ENCODE measurements at places on chromosomes 2 and 18.

GRCh38 chr2:231917280-231918066 lies 8.7 kb downstream of the NPPC start:
- peak; percentile 26 for DNase-seq

DNA sequence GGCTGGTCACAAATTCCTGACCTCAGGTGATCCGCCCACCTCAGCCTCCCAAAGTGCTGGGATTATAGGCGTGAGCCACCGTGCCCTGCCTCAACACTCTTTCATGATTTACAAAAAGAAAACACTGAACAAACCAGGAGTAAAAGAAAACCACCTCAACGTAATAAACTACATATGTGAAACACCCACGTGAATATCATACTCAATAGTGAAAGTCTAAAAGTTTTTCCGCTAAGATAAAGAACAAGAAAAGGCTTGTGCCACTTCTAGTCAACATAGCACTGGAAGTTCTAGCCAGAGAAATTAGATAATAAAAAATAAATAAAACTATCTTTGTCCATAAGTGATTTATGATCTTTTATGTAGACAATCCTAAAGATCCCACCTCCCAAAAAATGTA lies 68.5 kb downstream of the ROCK2 start:
- no peak for DNase-seq

GRCh38 chr2:98580656-98581284 lies 27.5 kb downstream of the COA5 start:
- peak; percentile 22 for DNase-seq

GRCh38 chr2:236113948-236114347 lies 54.2 kb downstream of the GBX2 start:
- no peak for DNase-seq

DNA sequence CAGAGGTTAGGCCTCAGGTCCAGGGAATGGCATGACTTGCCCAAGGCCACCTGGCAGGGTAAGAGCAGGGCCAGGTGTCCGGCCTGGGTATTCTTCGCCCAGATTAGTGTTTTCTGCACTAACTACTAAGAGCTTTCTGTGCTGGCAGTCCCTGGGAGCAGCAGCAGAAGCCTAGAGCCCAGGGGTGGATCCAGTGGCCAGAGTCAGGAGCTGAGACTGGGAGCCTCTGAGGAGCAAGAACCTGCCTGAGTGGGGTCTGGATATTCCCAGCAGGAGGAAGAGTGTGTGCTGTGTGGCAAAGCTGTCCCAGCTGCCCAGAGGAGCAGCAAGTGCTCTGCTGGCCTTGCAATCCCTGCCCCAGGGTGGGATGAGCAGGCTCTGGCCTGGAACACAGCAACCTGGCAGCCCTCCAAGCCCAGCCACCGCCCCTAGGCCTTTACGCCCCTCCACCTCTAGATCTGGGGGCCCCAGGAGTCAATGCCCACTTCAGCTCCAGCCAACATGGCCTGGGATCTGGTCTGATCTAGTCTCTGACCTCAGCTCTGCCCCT lies 30.7 kb upstream of the GPAT2 start:
- DNase-seq, result no peak

DNA sequence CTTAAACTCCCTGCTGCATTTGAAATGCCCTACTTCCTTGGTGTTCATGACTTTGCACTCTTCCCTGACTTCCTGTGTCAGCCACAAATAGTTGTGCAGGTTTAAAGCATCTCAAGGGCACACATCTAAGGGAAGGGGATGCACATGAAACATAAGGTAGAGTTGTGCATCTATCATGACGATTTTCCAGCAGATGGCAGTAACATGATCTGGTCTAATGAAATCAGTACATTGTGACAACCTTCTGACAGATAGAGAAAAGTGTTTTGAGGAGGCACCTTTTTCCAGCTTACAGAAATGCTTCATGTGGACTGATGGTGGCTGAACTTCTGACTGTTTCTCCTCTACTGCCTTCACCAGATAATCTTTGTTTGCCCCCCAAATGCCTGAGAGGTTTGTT lies 238.9 kb downstream of the XIRP2 start:
- peak; percentile 36 for DNase-seq

DNA sequence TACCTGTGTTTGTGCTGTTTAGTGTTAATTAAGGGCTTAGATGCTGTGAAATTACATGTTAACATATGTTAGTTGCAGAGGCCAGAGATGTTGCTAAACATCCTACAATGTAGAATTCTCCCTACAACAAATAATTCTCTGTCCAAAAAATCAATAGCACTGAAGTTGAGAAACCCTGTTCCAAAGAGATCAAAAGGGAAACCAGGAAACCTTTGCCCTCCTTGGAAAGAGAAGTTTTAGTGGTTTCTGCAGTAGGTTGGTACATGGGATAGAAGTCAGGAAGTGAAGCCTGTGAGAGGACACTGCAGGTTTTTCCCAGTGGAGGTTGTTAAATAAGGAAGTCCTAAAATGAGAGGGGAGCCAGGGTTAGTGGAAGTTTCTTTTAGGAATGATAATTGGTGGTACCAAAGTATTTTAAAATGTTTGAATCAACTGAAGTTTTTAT lies 6.3 kb upstream of the RMDN2 start:
- DNase-seq, result no peak

- DNase-seq, result no peak
These were observed 1.9 kb downstream of the REV1 start for GRCh38 chr2:99487906-99488305.

DNA sequence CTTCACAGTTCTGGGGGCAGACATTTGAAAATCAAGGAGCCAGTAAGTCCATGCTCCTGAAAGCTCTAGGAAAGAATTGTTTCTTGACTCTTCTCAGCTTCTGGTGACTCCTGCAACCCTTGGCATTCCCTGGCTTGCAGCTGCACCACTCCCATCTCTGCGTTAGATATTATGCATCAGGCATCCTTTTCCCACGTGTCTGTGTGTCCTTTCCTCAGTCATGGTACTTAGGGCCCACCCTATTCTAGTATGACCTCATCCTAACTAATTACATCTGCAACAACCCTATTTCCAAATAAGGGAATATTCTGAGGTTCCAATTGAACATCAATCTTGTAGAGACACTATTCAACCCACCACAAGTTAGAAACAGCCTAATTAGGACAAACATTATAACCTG lies 931.7 kb upstream of the CHAC2 start:
- no peak for DNase-seq
